CD4-positive, alpha-beta T cell treated with Interleukin-10 for 1 hour (primary cell): ENCODE measurements at places on chromosomes 4 and X.

- no peak for DNase-seq
These were observed 33.6 kb upstream of the HEPH start for GRCh38 chrX:66130469-66130868.

- DNase-seq: no peak
These were observed 306.2 kb upstream of the SLIT2 start for GRCh38 chr4:19945501-19945900.

GRCh38 chr4:186642530-186642929 lies 81.1 kb downstream of the FAT1 start:
- no peak for DNase-seq

GRCh38 chr4:133624744-133625143 lies 475.6 kb downstream of the PCDH10 start:
- DNase-seq: no peak

DNA sequence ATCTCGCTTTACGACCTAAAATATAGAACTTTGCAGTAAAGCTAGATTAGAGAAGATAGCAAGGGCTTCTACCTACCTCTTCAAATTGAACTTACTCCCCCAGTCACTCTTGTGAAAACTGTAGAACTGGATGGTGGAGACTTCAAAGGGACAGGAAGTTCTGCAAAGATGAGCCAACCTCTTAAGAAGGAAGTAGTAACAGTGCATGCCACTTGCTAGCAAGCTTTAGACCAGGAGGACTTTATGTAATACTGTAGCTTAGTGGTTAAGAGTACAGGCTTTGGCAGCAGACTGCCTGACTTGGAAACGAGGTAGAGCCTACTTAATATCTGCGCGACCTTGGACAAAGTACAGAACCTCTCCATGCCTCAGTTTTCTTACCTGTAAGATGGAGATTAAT lies 27.5 kb upstream of the VBP1 start:
- peak; percentile 65 for DNase-seq

- no peak for DNase-seq
These were observed 101.6 kb downstream of the NPNT start for GRCh38 chr4:105996845-105997244.

DNA sequence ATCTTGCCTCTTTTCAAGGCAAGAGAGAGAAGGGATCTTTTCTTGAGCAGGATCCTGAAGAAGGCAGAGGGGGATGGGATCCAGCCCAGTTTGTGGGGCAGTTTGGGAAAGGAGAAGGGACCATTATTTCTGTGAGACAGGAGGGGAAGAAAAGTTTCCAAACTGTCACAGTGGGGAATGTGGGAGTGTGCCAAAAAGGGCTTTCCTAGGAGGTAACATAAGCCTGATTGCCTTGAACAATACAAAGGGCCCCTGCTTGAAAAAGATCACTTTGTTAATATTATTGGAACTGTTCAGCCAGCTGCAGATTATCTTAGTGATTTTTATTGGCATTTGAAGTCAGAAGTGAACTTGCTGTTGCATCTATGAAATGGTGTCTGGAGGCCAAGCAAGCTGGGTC lies 55.2 kb downstream of the MTM1 start:
- DNase-seq: no peak

GRCh38 chrX:39158801-39159657 lies 357.8 kb downstream of the MID1IP1 start:
- peak; percentile 2 for DNase-seq

- DNase-seq: no peak
These were observed 718.6 kb downstream of the CCSER1 start for GRCh38 chr4:90845777-90846176.

- no peak for DNase-seq
These were observed 78.5 kb upstream of the PDHA2 start for GRCh38 chr4:95761426-95761825.

GRCh38 chr4:169940460-169940859 lies 85.7 kb downstream of the MFAP3L start:
- no peak for DNase-seq

DNA sequence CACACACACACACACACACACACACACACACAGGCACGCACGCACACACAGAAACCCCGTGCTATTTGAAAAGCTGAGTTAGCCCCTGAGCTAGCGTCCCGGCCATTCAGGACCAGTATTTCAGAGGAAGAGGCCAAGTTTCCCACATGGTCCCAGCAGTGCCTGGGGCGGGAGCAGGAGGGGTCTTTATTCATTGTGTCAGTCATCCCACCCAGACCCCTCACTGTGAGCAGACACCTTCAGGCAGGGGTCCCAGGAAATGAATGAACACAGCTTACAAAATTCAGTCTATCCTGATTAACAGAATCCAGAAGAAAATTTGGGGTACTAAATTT lies 58.1 kb downstream of the ZFYVE28 start:
- no peak for DNase-seq

GRCh38 chr4:13665701-13666660 lies 38.5 kb upstream of the BOD1L1 start:
- DNase-seq: no peak

- no peak for DNase-seq
These were observed 12.5 kb upstream of the STS start for GRCh38 chrX:7134981-7135380.

GRCh38 chrX:30302956-30303355 lies 6.2 kb downstream of the NR0B1 start:
- no peak for DNase-seq

- DNase-seq: no peak
These were observed 87.0 kb downstream of the RNF150 start for GRCh38 chr4:141046255-141046654.

- no peak for DNase-seq
These were observed 133.7 kb upstream of the IL1RAPL2 start for GRCh38 chrX:104432321-104432720.
